ENCODE measurements at places on chromosomes 2 and 18. TPM values are rescaled to one million over a fixed set of nuclear protein-coding genes. Genes with fewer than 3 reads are reported as not detected.

GRCh38 chr2:240384711-240385450, 50.6 kb upstream of the GPC1 start:
- H3K27me3 ChIP-seq, result peaks cover 6% of the 10 kb centered on the region
- no peak for DNase-seq
- H3K27ac ChIP-seq, result no peak overlapping the region
- no peaks in the 10 kb centered on the region for H3K36me3 ChIP-seq
- no peaks in the 10 kb centered on the region for H3K4me1 ChIP-seq

Gene CAVIN2
- total RNA-seq, result not detected

DNA sequence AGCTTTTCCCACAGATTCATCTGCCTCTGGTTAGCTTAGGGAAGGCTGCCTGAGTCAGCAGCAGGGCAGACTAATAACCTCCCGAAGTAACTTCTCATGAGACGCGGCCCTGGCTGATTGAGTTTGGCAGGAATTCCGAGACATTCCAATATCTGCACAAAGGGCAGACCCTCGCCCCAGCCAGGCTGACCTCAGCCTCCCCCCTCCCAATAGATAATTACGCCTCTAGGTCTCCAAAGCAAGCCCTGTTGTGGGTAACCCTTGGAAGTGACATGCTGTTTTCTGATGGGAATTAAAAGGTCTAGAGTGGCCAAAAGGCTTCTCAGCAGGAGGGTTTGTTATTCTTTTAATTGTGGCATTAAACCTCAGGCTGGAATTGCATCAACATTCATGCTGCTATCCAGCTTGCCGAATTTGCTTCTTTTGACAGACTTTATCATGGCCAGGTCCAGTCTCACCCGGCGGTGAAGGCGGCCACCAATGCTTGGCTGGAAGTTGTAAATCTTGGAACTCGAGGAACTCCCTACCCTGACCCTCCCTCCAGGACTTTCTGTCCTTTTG, 98.0 kb upstream of the SLC14A2 start:
- no peaks in the 10 kb centered on the region for H3K36me3 ChIP-seq
- H3K27ac ChIP-seq, result no peak overlapping the region
- no peaks in the 10 kb centered on the region for H3K4me1 ChIP-seq
- no peak for DNase-seq

Gene MGAT4A
- 124 TPM for total RNA-seq

DNA sequence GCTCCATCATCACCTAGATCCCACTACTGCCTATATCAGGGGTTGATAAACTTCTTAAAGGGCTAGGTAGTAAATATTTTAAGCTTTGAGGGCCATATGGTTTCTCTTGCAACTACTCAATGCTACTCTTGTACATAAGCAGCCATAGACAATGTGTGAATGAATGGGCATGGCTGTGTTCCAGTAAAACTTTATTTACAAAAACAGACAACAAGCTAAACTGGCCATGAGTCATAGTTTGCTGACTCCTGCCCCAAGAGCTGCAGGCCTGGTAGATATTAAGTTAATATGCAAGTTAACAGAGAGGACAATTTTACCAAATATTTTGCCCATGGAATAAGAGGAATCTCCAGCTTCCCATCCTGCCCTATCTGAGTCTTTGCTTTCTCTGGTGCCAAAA, 29.8 kb upstream of the MYO3B start:
- H3K36me3 ChIP-seq, result no peaks in the 10 kb centered on the region
- no peak overlapping the region for H3K4me3 ChIP-seq
- no peak overlapping the region for H3K27ac ChIP-seq
- H3K4me1 ChIP-seq, result no peaks in the 10 kb centered on the region
- H3K27me3 ChIP-seq, result peaks cover 7% of the 10 kb centered on the region

DNA sequence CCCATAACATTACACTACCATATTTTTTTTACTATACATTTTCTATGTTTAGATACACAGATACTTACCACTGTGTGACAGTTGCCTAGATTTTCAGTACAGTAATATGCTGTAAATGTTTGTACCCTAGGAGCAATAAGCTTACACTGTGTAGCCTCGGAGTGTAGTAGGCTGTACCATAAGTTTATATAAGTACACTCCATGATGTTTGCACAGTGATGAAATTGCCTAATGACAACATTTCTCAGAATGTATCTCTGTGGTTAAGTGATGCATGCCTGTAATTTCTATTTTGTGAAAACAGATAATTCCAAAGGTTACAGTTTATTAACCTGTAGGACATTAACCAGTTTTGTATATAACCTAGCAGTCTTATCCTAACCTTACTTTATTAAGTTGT, 128.1 kb upstream of the RBMS1 start:
- H3K4me3 ChIP-seq, result no peak overlapping the region
- DNase-seq, result no peak
- H3K4me1 ChIP-seq, result no peaks in the 10 kb centered on the region
- peaks cover 5% of the 10 kb centered on the region for H3K36me3 ChIP-seq
- H3K27me3 ChIP-seq, result peaks cover 3% of the 10 kb centered on the region

Gene ZNF236
- total RNA-seq, result 23.7 TPM

DNA sequence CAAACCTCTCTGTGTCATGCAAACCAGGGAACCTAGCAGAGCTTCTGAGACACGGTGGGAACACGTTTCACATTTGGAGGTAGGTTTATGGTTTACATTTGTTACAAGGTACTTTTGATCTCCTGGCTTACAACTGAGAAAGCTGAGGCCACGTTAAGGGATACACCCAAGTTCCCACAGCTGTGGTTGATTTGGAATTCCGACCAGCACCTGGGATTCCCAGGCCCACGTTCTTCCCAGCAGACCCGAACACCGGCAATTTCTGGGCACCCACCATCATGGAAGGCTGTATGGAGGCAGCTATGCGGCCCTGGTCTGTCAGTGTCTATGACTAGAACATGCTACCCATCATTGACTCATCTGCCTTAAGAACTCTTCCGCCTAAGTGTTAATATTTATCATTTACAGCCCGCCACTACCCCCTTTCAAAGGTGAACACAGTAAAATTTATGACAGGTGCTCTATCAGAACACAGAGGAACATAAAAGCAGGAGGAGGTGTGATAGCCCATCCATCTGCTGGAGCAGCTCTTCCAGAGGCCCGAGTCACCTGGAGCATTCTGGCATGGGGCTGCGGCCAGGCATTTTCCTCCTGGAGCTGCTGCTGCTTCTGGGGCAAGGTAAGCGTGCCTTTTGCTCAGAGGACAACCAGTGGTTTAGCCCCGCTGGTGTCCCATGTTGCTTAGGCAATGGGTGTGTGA, at the start of gene PLB1:
TSS of gene PLB1 (plus strand) at position 510 of the 700 bp plus-strand sequence. CDS start at position 565, 55 bp downstream.
- H3K27ac ChIP-seq, result no peak within 1 kb of the TSS
- no peaks in the 10 kb centered on the region for H3K36me3 ChIP-seq
- no peak within 1 kb of the TSS for H3K4me3 ChIP-seq
- H3K4me1 ChIP-seq, result no peaks in the 10 kb centered on the region

Gene UGT1A4
- total RNA-seq, result not detected

Gene FBXO36
- 1.8 TPM for total RNA-seq

Gene CACNB4
- 0.36 TPM for total RNA-seq

Gene ANKRD30B
- not detected for total RNA-seq

- H3K4me3 ChIP-seq, result no peak overlapping the region
- no peaks in the 10 kb centered on the region for H3K4me1 ChIP-seq
- H3K27ac ChIP-seq, result no peak overlapping the region
- H3K27me3 ChIP-seq, result peaks cover 12% of the 10 kb centered on the region
- no peak for DNase-seq
These were observed 62.3 kb upstream of the DYNC1I2 start for GRCh38 chr2:171625006-171625405.

DNA sequence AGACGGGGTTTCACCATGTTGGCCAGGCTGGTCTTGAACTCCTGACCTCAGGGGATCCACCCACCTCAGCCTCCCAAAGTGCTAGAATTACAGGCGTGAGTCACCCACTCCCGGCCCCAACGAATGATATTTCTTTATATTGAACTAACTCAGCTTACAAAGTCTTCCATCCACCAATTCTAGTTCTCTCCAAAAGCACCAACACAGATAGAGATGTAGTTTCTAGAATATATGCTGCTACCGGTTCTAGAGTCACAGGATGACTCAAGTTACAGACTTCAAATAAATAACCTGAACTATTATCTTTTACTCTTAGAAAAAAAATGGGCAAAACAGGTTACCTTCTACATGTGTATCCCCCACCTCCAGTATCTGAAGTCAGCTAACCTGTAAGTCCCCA, 9.2 kb downstream of the ACAA2 start:
- DNase-seq, result no peak
- H3K27me3 ChIP-seq, result no peaks in the 10 kb centered on the region
- no peak overlapping the region for H3K4me3 ChIP-seq

Gene HOXD10
- not detected for total RNA-seq

DNA sequence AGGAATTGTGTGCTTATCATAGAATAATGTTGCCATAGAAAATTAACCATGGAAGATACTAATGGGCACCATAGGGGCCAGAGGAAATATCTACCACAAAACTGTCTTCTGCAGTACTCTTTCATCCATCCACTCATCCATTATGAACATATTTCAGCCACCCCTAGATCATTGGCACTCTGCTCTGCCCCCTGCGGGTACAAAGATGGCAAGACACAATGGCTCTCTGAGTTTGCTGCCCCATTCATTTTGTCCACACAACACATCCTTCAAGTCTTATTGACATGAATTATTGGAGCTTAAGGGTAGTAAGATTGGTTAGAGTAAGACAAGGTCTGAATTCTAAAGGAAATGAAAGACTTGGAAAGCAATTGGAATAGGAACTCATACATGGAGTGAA, 1224.7 kb upstream of the CELF4 start:
- no peak overlapping the region for H3K4me3 ChIP-seq
- no peak for DNase-seq
- no peaks in the 10 kb centered on the region for H3K27me3 ChIP-seq
- H3K27ac ChIP-seq, result no peak overlapping the region

GRCh38 chr2:27509326-27509725, 12.7 kb downstream of the GCKR start:
- peaks cover 16% of the 10 kb centered on the region for H3K27me3 ChIP-seq
- no peak overlapping the region for H3K27ac ChIP-seq
- no peak overlapping the region for H3K4me3 ChIP-seq
- DNase-seq, result no peak
- H3K36me3 ChIP-seq, result no peaks in the 10 kb centered on the region

DNA sequence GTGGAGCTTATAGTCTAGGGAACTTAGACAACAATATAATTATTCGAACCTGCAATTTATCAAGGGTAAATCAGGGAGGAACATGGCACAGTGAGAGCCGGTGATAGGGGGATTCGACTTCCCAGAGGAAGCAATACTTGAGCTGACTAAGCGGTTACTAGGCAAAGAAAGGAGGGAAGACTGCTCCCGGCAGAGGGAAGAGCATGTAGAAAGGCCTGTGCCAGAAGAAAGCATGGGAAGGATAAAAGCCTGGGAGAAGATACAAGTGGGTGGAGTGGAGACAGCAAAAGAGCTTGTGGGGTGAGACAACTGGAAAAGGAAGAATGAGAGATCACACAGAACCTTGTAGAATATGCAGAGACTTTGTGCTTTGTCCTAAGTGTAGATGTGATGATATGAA, 93.3 kb downstream of the MARCHF4 start:
- no peak for DNase-seq
- no peak overlapping the region for H3K27ac ChIP-seq
- no peaks in the 10 kb centered on the region for H3K36me3 ChIP-seq

- no peak overlapping the region for H3K27ac ChIP-seq
- no peak for DNase-seq
- H3K27me3 ChIP-seq, result peaks cover 7% of the 10 kb centered on the region
- no peaks in the 10 kb centered on the region for H3K36me3 ChIP-seq
- no peak overlapping the region for H3K4me3 ChIP-seq
These were observed 56.5 kb downstream of the PLA2R1 start for GRCh38 chr2:160005908-160006307.

DNA sequence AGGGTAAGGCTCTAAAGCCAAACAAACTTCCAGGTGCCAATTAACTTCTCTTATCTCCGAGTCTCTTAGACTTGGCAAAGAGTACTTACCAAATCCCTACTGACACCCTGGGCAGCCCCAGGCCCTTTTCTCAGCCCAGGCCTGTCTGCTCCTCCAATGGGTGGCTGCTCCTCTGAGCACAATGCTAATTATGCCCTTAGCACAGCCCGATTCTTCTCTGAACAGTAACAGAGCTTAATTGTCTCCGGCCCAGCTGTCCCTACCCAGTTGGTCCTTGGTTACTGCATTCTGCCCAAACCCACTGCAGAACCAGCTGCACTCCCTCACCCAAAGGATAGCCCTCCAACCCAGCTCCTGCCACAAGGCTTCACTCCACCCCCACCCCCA, 110.3 kb downstream of the SMAD7 start:
- peaks cover 62% of the 10 kb centered on the region for H3K4me1 ChIP-seq
- no peak overlapping the region for H3K27ac ChIP-seq
- H3K27me3 ChIP-seq, result no peaks in the 10 kb centered on the region
- no peaks in the 10 kb centered on the region for H3K36me3 ChIP-seq
- DNase-seq, result no peak

GRCh38 chr18:47777626-47778025, 152.8 kb downstream of the SMAD2 start:
- peaks cover 12% of the 10 kb centered on the region for H3K4me1 ChIP-seq
- H3K36me3 ChIP-seq, result no peaks in the 10 kb centered on the region
- DNase-seq, result no peak
- H3K4me3 ChIP-seq, result no peak overlapping the region

- no peak overlapping the region for H3K4me3 ChIP-seq
- no peak overlapping the region for H3K27ac ChIP-seq
- H3K4me1 ChIP-seq, result no peaks in the 10 kb centered on the region
- H3K36me3 ChIP-seq, result peaks cover 11% of the 10 kb centered on the region
These were observed 8.1 kb upstream of the CYP27A1 start for GRCh38 chr2:218773881-218774280.

GRCh38 chr18:75727456-75727855, 300.0 kb upstream of the SMIM21 start:
- H3K36me3 ChIP-seq, result no peaks in the 10 kb centered on the region
- peaks cover 3% of the 10 kb centered on the region for H3K27me3 ChIP-seq
- no peak overlapping the region for H3K4me3 ChIP-seq
- peak; percentile 53 for DNase-seq

DNA sequence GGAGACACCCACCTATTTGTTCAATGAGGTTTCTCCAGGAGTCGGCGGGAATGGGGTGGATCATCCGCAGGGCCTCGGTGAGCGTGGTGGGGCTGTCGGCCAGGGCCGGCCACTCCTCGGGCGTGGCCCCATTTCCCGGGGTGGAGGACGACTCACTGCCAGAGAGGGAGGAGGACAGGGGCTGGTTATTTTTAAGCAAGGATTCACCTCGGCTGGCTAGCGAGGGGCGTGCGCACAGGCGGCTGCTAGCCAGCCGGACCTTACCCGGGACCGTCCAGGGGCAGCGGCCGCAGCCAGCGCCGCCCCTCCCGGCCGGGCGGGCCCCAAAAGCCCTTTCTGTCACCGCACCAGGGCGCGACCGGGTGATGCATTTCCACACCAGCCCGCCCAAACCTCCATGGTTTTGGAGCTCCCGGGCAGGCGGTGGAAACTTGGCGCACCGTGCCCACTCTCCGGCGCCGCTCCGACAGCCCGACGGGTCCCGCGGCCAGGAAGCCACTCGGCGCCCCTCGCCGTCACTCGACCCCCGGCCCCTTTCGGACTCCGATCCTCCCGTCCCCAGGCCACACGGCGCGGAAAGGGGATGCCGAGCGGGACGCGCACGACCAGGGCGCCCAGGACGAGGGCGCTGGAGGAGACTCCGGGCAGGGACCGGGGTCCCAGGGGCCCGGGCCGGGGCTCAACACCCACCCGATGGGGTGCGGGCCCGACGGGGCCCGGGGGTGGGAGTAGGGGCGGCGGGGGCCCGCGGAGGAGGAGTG, 57.1 kb downstream of the SNORC start:
- peak overlapping the region; percentile 44 for H3K4me3 ChIP-seq
- H3K27ac ChIP-seq, result no peak overlapping the region
- no peak for DNase-seq
- H3K4me1 ChIP-seq, result no peaks in the 10 kb centered on the region
- H3K27me3 ChIP-seq, result peaks cover 72% of the 10 kb centered on the region

GRCh38 chr18:26271917-26272549, 45.8 kb downstream of the TAF4B start:
- no peak overlapping the region for H3K27ac ChIP-seq
- H3K4me3 ChIP-seq, result no peak overlapping the region
- no peaks in the 10 kb centered on the region for H3K27me3 ChIP-seq
- no peaks in the 10 kb centered on the region for H3K4me1 ChIP-seq
- no peak for DNase-seq
- peaks cover 24% of the 10 kb centered on the region for H3K36me3 ChIP-seq
